SW480 (cell line): ENCODE measurements at places on chromosomes 12 and 14.

DNA sequence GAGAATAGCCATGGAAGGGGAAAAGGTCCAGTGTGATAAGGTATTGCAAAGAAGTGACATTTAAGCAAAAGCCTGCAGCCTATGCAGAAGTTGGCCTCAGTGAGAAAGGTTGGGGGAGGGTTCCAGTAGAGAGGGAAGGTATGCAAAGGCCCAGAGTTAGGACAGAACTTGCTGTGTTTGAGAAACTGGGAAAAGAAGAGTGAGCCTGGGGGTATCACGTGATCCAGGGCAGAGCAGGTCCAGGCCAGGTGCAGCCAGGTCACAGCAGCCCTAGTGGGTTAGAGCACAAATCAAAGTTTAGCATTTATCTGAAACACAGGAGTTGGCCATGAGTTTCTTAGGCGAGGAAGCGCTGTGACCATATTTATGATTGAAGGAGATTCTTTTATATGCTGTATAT, 1.6 kb downstream of the SERPINA5 start:
- no peak for DNase-seq

DNA sequence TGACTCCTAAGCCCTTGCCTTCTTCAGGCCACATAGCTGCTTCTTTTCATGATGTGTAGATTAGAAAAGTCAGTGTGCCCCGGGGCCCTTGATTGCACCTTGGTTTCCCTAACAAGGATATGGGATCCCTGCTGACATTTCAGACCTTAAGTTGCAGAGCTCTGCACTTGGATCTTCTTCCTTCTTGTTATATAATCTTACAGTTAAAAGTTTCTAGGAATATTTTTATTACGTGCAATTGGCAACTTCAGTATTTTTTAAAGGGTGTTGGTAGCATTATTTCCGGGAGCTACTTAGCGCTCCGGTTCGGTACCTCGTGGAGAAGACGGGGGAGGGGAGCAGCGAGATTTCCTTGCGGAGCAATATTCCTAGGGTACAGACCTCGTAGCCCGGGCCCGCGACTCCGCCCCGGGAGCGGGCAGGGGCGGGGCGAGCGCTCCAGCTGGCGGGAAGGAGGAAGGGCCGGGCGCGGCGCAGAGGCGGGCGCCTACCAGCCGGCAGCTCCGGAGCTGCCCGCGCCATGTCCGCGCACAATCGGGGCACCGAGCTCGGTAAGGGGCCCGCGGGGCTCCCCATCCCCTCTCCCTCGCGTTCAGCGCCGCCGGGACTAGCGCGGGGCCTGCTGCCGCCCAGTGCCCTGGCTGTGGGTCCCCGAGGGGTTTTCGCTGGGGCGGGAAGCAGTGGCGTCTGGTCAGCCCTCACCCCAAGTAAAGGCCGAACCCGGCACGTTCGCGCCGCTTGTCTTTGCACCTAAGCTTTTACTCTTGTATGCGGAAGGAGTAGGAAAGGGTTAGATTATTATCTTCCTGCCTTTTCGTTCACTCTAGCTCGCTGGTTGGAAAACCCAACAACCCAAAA, at the start of gene DERA:
DERA (plus strand) TSS at position 469 of the 858 bp plus-strand sequence; CDS start at position 521, 52 bp downstream.
- peak; percentile 82 for DNase-seq

GRCh38 chr14:77599889-77600288, 16.5 kb downstream of the SPTLC2 start:
- DNase-seq = peak; percentile 47

- no peak for DNase-seq
Measured at GRCh38 chr12:118312578-118312977, 60.1 kb downstream of the TAOK3 start.

DNA sequence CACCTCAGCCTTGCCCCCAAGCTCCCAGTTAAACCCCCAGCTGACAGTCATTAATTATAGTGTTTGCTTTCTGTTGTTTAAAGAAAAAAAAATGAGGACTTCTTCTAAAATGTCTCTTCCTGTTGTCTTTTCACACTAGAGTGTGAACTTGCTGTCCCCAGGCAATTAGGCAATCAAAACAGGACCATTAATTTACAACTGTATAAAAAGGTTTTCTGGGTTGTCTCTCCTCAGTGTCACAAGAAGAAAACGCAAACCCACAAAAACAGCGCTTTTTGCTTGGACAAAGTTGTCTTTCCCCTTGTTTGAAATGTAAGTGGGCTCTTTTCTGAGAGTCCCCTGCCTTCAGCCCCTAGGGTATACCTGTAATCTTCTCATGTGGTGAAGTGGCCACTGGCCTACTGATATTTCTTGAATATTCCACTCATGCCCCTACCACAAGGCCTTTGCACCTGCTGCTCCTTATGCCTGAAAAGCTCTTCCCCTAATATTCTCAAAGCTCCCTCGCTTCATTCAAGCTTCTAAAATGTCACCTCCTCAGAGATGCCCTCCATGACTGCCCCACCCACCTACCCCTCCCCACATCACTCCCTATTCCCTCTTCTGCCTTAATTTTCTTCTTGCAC, 158.9 kb upstream of the PWP1 start:
- no peak for DNase-seq
